Kasumi-1 (cell line): ENCODE measurements at places on chromosomes 7 and 10.

DNA sequence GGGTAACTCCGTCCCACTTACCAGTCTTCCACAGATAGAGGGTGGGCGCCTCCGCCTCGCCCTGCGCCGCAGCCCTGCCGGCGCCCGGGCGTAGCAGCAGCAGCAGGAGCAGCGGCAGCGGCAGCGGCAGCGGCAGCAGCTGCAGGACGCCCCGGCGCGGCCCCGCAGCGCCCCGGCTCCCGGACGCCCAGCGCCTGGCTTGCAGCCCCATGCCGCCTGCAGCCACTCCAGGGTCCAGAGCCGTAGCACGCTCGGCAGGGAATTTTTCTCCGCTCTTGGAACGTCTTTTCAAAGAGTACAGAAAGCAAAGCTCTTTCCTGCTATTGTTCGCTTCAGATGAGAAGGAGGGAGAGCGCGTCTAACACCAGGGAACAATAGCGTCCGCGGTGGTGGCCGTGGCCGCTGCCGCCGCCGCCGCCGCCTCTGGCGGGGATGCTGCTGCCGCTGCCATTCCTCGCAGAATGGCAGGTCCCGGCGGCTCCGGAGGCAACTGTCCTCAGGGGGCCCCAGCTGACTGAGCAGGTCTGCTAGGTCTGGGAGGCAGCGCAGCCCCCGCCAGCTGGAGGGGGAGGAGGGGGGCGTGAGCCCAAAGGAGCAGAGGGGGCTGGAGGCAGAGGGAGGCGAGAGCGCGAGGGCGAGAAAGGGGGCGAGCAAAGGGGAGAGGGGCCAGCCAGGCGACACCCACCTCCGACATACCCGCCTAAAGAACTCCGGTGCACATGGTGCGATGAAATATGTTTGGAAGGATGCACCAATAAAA is at the start of gene THSD7A:
THSD7A (minus strand) TSS at position 463 of the 760 bp plus-strand sequence; CDS start at position 211, 252 bp downstream.
- no peak for DNase-seq

DNA sequence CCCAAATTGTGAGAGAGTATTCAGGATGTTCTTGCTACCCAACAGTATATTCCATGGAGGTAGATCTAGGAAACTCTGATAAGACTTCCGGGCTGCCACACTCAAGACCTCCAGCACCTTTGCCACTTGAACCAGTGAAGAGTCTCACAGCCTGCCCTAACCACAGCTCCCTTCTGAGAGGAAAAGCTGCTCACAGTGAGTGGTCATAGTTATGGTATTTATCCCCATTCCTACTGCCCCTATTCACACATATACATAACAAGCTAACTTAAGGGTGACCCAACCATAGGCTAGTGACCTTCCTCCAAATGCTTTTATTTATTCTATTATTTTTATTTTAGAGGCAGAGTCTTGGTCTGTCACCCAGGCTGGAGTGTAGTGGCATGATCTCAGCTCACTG is 156.3 kb downstream of the PTEN start:
- no peak for DNase-seq

- DNase-seq, result no peak
Measured at GRCh38 chr10:108454793-108455192, 1290.3 kb upstream of the SORCS1 start.

DNA sequence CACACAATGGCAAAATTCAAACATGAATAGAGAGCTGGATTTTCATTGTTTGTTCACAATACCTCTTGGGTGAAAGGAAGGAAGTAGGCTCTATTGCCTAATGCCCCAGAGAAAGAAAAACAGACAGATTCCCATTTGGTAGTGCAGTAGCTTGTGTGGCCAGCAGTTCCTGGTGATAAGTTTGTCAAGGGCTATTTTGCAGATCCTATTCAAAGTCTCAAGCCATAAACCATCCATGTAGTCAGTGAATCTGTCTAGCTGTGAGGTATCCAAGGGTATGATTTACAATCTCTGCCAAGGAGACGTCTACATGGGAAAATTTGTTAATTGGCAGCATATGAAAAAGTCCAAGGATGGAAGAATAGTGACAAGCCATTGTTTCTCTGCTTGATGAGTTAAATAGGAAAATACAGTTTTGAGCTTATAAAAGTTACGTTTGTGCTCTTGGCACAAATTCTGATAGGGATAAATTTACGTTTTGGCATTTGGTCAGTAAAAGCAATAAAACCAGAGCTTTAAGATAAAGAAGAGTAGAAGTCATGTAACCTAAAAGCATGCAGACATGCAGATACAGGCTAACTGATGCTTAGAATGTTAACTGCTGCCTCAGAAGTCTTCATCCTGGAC is 269.1 kb downstream of the GATA3 start:
- no peak for DNase-seq

GRCh38 chr7:111951052-111951451 is 255.1 kb downstream of the DOCK4 start:
- no peak for DNase-seq

DNA sequence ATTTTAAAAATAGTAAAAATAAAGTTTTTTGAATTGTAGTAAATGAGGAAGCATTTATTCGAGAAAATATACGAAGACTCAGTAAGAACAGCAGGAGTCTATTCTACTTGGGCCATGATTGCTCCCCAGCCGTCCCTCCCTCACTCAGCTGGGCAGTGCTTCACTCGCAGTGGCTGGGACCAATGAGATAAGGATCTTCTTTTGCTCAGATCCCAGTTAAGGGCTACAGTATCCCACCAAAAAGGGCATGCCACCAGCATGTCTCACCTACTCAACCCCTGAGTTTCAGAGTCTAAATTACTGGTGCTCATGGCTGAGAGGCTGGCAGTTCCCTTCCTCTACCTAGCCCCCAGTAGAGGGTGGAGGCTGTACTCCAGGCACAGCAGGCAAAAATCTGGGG is 455.7 kb upstream of the PFKP start:
- DNase-seq, result no peak

DNA sequence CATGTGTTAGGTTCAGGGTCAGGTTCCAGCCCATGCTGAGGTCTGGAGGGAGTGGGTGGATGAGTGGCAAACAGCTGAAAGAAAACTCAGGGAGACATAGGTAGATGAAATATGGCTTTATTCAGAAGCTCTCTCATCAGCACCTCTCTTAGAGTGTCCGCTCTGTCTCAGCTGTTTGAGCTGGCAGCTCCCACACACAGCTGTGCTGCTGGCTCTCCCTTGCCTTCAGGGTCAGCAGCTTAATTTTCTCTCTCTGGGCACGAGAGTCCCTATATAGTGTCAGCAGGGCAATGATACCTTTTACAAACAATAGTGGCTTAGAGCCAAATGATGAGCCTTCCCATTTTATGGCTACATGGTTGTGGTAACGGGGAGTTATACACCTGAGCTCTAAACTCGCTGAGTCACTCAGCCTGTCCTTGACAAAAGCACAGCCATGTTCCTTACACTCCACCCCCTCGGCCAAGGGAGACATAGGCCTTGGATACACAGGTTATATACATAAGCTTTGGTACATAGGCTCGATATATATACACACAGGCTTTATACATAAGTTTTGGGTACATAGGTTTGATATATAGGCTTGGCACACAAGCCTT is 10.4 kb downstream of the RNF133 start:
- no peak for DNase-seq

GRCh38 chr10:81179805-81180452 is 642.2 kb downstream of the SH2D4B start:
- peak; percentile 16 for DNase-seq

DNA sequence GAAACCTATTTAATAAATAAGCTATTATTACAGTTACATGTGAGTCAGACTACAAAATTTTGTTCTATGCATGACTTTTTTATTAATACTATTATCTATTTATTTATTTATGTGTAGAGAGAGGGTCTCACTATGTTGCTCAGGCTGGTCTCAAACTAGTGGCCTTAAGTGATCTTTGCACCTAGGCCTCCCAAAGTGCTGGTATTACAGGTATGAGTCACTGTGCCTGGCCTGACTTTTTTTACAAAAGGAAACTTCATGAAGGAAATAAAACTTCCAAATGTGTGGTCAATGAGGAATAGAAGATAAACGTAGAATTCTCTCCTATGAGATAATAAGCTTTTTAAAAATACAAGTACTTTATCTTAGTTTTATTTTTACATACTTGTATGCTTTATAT is 19.0 kb downstream of the COL28A1 start:
- no peak for DNase-seq

- no peak for DNase-seq
Measured at GRCh38 chr7:130956417-130957136, 222.6 kb upstream of the KLF14 start.

GRCh38 chr7:106111655-106112117 is 426 bp downstream of the SYPL1 start:
- DNase-seq, result peak; percentile 41

- no peak for DNase-seq
Measured at GRCh38 chr7:78493401-78493800, 694.8 kb downstream of the PHTF2 start.

DNA sequence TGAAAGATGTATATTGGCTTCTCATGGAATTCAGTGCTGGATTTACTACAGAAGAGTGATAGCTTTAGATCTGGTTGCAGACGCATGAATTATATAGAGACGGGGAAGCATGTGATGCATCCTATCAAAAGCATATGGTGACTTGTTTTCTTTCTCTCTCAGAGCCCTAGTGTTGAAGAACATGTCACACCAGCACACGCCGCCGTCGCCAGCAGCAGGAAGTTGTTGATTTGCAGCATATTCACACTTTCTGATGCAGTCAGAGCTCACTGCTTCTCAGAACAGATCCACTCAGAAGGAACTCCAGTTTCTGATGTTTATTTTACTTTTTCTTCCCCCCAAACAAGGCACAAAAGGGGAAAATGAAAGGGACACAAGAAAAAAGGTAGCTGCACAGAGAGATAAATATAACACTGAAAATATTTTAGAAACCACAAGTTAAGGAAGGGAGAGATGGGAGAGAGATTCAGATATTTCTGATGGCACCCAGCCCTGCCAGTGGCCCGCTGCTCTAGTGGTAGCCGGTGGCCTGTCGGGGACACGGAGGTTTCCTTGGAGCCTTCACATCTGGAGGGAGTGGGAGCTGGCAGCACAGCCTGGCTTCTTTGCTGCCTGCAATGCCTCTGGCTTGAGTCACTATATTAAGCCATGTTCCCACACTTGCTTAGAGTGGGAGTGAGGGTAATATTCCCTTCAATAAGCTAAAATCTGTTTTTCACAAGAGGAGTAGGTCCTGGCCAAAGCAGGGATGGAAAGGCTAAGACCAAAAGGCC is 123.2 kb downstream of the NRP1 start:
- peak; percentile 18 for DNase-seq

DNA sequence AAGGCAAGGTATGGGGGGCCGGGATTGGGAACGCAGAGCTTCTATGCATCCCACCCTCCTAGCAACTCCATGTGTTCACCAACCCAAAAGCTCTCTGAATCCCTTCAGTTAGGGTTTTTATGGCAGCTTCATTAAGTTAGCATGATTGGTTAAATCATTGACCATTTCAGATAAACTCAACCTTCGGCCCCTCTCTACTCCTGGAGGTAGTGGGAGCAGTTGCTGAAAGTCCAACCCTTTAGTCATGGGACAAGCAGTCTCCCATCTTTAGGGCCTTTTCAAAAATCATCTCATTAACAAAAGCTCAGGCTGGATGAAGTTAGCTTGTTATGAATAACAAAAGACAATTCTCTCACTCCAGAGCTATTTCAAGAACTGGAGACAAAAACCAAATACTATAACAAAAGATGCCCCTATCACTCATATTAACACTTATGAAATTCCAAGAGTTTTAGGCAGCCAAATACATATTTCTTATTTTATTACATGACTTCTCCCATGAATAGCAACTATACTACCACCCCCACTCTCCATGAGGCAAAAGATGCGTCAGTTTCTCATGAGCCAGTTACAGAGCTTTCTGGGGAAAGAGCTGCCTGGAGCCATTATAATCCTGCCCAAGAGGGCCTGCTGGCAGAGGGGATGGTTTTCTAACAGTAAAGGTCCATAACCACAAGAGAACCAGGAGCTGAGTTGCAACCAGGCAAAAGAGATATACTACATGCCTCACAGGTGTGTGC is 44.6 kb downstream of the SLC16A12 start:
- no peak for DNase-seq

- no peak for DNase-seq
Measured at GRCh38 chr10:103038570-103038969, 120.5 kb downstream of the CNNM2 start.

DNA sequence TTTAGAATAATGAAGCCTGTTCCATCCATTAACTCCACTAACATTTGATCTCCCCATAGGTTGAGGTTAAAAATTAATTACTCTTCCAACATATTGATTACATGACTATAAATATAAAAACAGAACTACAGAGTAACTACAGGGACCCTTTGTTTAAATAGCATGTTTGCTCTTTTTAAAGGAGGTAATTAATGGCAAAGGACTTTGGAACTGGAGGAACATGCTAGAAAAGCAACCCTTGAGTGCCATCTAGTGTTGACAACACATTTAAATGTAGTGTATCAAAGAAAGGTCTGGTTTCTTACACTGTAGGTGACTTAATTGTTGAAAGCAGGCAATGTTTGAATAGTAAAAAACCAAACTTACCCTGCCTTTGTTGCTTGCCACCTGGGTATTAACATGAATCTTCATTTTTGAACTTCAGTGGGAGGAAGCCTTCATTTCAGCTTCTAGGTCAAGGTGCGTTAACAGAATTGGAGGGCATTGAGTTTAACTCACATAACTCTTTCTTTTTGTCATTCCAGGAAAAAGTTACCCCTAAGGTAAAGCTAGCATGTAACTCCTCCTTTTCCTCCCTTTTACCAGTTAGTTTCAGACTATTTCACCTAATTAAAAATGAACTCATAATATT is 52.6 kb upstream of the CAPZA2 start:
- peak; percentile 78 for DNase-seq

- DNase-seq, result no peak
Measured at GRCh38 chr7:36441344-36442022, 51.8 kb downstream of the ANLN start.

DNA sequence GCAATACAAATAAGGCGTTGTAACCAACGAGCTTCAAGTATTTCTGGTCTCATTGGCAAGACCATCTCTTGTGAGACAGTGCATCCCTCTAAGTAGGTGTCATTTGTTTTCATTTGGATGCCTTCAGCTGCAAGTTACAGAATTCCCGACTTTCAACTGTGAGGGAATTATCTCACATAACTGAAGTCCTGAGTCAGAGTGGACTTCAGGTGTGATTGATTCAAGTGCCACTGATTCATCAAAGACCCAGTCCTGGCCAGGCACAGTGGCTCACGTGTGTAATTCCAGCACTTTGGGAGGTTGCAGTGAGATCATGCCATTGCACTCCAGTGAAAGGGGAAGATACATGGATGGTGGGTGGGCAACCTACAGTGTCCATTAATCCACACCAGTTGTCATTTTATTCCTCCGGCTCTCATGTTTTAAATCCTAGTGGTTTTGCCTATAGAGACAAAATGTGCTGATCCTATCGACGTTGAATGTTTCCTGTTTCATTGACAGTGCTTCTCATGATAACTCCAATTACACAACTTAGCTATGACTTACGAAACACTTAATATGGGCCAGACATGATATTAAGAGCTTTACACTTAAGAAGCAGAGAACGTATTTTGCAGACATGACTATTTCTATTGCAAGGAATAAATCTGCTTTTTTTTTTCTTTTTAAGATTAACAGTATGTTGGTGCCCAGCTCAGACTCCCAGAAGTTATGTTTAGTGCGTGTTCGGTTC is 268.0 kb downstream of the FRMD4A start:
- no peak for DNase-seq

- DNase-seq, result peak; percentile 55
Measured at GRCh38 chr10:103451091-103451813, 918 bp downstream of the CALHM2 start.

- DNase-seq, result no peak
Measured at GRCh38 chr10:56745490-56745889, 384.4 kb upstream of the ZWINT start.

GRCh38 chr7:2567679-2568278 is 9.0 kb downstream of the IQCE start:
- peak; percentile 7 for DNase-seq
